ENCODE measurements at places on chromosomes 1 and 21.
A peak's percentile ranks its signal among the peaks of the same experiment; 100 is the strongest.

GRCh38 chr1:18360251-18360650 lies 120.5 kb upstream of the KLHDC7A start:
- DNase-seq: no peak

GRCh38 chr1:229941160-229941559 lies 125.9 kb upstream of the GALNT2 start:
- DNase-seq: no peak

DNA sequence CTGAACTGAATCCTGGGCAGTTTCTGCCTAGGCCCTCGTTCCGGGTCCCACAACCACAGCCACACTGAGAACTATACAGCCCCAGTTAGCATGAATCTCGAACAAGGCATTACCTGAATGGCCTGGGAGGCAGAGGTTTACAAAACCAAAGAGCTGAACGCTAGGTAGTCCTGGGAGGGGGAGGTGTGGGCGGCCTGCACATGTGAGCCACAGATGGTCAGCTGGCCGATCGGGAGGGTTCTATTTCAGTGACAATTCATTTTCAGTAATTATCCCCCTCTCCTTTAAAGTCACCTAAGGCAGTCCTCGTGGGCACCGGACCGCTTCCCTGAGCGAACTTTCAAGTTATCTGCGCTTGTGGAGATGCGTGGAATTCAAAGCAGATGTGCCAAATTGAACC lies 111.9 kb downstream of the GLIS1 start:
- DNase-seq: no peak

- DNase-seq: no peak
These were observed 18.4 kb upstream of the TSPAN2 start for GRCh38 chr1:115107516-115108260.

DNA sequence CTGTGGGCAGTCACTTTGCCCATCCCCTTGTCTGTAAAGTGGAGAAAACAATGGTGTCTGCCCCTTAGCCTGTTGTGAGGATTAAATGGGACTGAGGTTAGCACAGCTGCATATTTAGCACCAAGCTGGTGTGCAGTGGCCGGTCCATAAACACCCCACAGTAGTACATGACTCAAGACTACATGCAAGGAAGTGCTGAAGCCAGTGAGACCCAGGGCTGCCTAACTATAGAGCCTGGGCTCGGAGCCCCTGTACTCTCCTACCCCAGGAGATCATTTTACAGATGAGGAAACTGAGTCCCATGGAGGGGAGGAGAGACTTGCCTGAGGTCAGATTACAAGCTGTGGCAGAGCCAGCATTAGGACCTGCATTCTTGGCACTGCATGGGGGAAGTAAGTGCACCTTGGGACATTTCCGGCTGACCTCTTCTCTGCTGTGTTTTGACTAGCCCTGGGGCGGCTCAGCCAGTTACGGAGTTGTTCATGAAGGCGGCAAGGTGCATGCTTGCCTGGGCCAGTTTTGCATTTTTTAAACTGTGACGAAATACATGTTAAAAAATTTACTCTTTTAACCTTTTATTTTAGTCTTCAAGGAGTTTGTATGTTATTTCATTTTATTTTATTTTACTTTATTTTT lies 3.2 kb downstream of the SERINC2 start:
- DNase-seq: no peak

DNA sequence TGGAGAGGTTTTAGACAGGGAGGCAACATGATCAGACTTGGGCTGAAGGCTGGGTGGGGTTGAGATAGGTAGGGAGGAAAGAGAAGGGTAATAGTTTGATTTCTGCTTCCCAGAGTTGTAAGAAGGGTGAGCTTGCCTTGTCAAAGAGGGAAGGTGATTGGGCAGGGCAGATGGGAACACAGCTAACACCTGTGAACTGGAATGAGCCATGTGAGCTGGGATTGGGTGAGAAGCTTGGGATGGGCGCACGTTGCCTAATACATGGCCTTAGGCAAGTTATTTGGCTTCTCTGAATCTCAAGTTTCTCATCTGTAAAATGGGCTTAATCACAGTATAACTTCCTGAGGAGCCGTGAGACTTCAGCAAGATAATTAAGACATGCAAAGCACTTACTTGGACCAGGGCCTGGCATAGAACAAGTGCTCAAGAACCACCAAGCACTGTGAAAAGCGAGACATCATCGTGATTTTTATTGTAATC lies 33.8 kb upstream of the ID3 start:
- no peak for DNase-seq

GRCh38 chr1:64940025-64940424 lies 26.3 kb downstream of the JAK1 start:
- no peak for DNase-seq

DNA sequence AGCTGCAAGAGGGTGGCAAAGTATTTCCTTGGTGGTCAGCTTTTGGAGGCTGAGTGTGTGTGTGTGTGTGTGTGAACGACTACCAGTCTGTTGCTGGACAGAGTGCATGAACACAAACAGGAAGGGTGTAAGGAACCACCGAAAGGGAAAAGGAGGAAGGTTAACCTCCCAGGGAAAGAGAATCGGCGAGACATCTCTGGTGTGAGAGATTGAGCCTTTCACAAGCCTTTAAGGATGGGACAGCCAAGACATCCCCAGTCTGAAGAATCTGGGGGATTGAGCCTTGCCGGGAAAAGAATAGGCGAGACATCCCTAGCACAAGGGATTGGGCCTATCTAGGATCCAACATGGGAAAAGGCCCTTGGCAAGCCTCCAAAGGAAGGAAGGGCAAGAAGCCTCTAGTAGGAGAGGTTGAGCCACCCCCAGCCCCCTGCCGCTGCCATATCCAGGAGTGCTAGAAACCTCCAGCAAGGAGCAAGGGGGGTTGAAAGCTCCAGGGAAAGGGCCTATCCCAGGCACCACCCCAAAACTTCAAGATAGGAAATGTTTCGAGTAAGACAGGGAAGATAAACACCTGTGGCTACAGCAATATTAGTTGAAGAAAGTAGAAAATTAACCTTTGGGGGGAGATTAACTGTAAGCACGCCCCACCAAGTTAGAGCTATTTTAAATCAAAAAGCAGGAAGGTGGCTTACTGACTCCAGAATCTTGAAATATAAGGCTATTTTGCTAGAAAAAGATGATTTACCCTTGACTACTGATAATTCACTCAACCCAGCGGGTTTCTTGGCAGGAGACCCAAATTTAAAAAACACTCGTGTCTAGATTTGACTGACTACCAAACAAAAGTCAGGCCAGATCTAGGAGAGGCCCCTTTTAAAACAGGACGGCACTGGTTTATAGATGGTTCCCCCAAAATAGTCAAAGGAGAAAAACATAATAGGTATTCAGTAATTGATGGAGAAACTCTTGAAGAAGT lies 3.2 kb downstream of the TEX50 start:
- DNase-seq: no peak

- DNase-seq: no peak
These were observed 86.1 kb downstream of the FASLG start for GRCh38 chr1:172745014-172745413.

- DNase-seq: no peak
These were observed 578 bp downstream of the USP21 start for GRCh38 chr1:161159913-161160243.

GRCh38 chr21:42306366-42307035 lies 8.7 kb downstream of the TFF3 start:
- DNase-seq: no peak

DNA sequence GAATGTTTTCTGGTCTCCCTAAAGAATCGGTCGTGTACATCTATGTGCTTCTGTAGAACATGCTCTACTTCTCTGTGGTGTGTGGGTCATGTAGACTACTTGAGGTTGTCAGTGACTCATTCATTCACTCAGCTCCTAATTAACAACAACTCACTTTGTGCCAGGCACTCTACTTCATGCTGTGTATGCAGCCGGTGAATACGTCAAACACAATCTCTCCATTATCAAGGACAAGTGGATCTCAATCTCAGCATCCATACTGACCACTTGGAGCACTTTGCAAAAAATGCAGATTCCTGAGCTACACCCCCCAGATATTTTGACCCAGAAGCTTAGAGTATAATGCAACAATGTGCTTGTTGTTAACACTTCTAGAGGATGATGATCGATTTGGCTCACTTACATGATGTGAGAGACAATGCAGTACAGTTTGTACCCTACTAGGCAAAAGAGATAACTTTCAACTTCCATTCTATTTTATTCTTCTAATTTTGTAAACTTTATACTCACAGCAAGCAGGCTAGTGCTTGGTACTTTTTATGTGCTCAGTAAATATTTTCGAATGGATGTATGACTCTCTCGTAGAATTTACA lies 508.6 kb upstream of the ADAMTS5 start:
- DNase-seq: no peak

DNA sequence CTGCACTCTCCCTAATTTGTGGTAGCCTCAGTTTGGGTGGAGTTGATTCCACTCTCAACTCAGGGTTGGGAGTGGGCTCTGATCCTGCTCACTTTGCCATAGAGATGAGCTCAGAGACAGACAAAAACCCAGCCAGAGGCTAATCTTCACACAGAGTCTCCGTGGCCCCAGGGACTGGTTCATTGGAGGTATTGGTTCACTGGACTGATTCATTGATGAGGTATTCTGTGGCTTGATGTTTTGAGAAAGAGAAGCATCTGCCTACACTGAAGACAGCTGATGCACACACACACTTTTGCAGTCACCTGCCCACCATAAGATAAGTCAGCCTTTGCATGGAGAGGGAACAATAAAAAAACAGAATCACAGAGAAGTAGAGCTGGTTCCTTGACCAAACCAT lies 183.8 kb downstream of the AJAP1 start:
- DNase-seq: no peak

GRCh38 chr1:86504895-86505563 lies 36.3 kb downstream of the CLCA1 start:
- no peak for DNase-seq

- no peak for DNase-seq
These were observed 4.4 kb downstream of the CASP9 start for GRCh38 chr1:15519625-15520024.

DNA sequence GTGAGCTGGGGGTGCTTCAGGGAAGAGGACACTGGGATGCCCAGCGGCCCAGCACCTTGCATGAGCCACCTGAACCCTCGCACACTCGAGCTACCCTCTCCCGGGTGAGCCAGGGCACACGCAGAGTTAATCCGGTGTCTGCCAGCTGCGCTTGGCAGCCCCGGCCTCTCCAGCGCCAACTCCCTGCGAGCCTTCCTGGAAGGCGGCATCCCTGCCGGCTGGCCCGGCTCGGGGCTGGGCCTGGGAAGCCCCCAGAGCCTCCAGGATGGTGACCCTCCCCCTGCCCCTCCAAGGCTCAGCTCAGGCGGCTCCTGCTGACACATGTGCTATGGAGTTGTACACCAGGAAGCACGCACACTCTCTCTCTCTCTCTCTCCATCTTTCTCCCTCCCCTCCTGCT lies 48.7 kb downstream of the RAP1GAP start:
- DNase-seq: peak; percentile 54

GRCh38 chr1:41533731-41534080 lies 49.2 kb upstream of the EDN2 start:
- no peak for DNase-seq

DNA sequence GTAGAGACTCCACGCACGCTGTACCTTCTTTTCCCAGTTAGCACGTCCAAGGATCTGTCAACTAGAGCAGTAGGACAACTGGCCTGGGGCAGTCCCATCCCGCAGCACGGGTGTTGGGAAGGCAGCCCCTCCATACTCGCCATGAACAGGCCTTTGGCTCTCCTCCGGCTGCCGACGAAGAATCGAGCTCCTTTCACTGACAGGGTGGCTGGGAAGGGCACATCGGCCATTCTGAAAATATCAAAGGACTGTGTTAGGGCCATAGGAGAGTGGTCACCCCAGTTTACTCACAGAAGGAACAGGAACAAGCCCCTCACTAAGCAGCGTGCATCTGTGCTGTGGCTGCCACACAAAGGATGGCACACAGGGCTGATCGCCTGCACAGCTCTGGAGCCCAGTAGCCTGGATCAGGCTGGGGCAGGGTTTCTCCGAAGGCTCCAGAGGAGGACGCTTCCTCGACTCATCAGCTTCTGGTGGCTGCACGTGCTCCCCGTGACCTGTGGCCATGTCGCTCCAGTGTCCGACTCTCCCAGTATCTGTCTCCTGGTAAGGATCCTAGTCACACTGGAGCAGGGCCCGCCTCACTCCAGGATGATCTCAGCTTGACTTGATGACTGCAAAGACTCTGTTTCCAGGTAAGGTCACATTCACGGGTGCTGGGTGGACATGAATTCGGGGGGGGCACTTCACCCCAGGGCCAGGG lies 8.9 kb downstream of the KRTAP10-1 start:
- no peak for DNase-seq

- no peak for DNase-seq
These were observed 2.2 kb downstream of the TLR5 start for GRCh38 chr1:223140611-223141405.

DNA sequence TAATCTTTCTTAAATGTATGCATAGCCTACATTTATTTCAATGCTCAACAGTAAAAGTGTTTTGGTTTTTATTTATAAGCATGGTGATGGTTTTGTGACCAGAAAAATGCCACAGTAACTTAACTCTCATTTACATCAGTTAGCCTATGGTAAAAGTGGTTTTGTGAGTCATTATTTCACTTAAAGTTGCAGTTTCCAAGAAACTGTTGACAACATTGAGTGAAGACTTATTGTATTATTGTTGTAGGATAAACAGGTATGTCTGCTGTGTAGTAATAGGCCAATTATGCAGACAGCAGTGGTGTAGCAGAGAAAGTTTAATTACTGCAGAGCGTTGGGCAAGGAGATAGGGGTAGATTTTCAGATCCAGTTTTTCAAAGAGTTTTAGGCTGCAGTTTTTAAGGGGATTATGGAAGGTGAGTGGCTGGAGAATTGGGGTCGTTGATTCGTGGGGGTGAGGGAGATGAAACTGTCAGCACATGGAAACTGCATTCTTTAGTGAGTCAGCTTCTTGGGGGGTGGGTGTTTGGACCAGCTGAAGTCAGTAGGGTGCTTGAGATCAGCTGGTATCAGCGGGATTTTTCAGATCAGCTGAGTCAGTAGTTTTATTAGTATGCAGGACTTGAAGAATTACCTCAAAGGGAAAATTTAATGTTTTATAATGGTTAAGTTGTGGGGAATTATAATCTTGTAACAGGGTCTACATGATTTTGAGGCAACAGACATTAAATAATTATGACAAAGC lies 168.7 kb upstream of the FMN2 start:
- DNase-seq: no peak

- DNase-seq: no peak
These were observed 38.5 kb upstream of the PDE9A start for GRCh38 chr21:42614811-42615351.

DNA sequence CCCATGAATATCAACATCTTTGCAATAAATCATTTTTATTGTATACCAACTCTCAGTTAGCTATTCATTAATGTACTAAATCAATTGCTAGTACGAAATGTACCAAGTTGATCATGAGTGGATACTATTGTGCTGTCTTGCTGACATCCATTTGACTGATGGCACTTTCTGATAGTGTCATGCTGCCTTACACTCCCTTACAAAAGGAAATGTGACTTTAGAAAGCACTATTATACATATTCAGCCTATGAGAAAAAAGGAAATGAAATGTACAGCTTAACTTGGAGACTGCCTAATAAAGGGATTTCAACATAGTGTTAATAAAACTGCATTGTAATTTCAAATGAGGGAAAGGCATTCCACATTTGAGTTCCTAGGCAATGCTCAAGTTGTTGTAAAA lies 52.2 kb downstream of the PLA2G4A start:
- DNase-seq: no peak

GRCh38 chr1:61356995-61357394 lies 274.6 kb downstream of the NFIA start:
- no peak for DNase-seq
